Stimulated activated CD4-positive, alpha-beta T cell treated with anti-CD3 and anti-CD28 coated beads, Interleukin-12 subunit alpha, Interleukin-12 subunit beta, amount 100 ng/mL, for 48 hours (primary cell): ENCODE measurements at places on chromosomes 4 and X.

DNA sequence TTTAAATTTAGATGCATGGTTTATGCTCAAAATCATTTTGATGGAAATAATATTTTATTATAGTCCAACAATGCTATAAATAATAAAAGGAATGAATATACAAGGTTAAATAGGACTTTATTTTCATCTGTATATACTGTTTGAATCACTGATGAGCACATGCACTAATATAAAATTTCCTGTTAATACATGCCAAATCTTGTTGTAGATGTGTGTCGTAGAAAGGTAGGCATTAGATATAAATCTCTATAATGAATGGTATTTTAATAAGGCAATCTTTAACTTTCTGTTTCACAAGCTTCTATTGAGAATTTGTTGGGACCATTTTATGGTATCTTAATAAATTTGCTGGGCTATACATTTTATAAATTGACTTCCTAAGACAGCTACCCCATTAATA, 868.8 kb downstream of the CCSER1 start:
- DNase-seq: no peak

DNA sequence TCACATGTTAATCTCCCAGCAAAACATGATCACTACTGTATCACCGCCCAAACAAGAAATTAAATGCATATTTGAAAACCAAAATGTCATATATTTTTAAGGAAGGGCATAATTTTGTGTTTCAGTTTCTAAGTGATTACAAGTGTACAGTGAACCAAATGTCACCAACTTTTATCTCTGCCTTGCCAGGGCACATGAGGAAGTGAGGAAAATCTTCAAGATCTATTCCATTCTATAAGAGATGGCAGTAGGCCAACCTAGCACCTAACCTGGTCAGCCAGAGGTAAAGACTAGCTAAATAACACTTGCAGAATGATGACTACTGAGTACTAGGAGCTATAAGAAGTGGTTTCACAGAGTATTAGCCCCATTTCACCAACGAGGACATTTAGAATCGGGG, 107.2 kb downstream of the ATP11C start:
- DNase-seq: no peak

- no peak for DNase-seq
These were observed 16.0 kb upstream of the FGF2 start for GRCh38 chr4:122810669-122811068.

GRCh38 chr4:162409048-162409447, 245.2 kb upstream of the FSTL5 start:
- no peak for DNase-seq

DNA sequence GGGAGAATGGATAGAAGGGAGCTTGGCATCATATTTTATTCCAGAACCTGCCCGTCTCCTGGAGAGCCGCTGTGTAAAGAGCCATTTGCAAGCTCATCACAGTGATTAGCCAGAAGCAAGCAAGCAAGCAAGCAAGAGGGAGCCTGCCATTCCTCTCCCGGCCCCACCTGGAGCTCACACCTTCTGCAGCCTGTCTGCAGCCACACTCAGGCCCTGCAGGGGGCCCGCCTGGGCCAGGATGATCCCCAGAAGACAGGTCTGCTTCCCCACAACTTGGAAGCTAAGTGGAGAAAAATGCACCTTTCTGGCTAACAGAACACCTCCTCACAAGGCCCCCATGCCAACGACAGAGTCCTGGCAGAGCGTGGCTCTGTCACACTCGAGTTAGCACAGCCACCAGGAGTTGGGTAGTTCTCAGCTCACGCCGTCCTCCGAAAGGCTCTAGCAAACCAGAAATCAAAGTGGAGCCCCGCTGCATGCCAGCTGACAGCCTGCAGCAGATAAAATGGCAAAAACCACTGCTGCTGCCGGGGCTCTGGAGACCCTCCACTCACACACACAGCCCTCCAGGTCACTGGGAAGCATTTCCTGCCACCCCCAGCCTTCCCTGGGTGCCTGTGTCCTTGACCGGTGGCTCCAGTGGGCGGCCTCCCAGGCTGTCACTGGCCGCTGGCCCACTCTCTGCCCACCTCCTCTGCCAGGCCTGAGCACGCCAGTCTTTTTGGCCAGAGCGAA, 54.9 kb downstream of the DCTD start:
- no peak for DNase-seq

GRCh38 chrX:129239371-129239770, 283.9 kb downstream of the SMARCA1 start:
- no peak for DNase-seq

DNA sequence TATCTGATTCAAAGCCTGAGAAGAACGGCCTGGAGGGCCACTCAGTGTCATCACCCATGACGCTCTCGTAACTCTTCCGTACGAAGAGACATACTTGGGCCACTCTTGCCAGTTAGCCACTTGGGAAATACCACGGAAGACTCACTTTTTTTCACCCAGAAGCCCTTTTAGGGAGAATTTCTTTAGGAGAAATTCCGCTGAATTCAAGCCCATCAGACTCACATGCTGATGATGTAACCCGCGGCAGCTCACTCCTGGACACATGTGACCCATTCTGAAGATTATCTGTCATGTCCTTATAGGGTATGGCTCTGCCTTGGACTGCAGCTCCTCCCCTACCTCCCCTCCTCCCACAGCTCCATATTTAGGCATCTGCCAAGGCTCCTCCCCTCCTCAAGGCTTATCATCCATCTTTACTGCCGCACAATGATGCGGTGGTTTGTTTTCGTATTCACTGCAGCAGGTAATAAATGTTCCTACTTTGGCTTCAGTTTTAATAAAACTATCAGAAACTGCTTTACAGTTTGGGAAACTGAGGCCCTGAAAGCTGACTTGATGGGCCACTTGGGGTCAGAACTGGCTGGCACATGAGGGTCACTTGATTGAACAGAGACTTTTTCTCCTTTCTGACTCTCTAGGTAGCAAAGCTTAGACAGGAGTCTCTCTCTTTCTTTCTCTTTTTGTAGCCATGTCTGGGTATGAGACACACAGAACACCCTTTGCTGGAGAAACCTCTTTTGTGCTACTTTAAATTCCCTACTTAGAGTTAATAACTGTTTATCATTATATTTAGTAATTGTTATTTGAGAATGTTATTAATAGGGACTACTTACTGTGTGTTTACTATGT, 42.1 kb downstream of the RHOH start:
- DNase-seq: peak; percentile 74

DNA sequence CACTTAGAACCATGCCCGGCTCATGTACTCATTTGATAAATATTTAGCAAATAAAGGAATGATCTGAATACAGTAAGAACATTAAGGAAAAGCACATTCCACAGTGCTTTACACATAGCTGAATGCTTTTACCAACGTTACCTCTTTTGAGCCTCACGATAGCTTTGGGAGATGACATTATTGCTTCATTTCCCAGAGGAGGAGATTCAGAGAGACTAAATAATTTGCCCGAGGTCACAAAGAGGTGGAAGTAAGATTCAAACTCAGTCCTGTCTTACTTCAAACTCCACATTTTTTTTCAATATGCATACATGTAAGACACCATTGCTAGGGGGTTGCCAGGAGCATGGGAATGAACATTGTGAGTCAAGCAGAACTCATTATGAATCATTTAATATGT, 538.5 kb downstream of the BCOR start:
- no peak for DNase-seq

DNA sequence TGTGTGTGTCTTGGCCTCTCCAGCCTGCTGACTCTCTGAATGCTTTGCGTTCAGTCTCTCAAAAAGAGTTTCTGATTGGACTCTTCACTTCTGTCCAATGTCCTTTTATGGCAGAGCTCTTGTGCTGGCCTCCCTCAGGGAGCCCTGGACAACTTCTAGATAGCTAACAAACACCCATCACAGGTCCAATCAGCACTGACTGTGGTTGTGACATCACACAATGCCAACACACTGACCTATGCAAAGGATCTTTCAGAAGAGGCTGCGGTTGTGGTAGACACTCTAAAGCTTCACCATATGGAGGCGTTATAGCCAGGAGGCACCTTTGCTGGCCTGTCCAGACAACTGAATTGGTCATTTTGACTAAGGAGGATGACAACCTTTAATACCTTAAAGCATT, 53.8 kb upstream of the LSM6 start:
- DNase-seq: no peak

- DNase-seq: no peak
These were observed 226.2 kb downstream of the HS6ST2 start for GRCh38 chrX:132732236-132732635.

GRCh38 chrX:104864296-104864695, 298.3 kb downstream of the IL1RAPL2 start:
- no peak for DNase-seq

- DNase-seq: no peak
These were observed 246.6 kb downstream of the PARM1 start for GRCh38 chr4:75179510-75179909.

DNA sequence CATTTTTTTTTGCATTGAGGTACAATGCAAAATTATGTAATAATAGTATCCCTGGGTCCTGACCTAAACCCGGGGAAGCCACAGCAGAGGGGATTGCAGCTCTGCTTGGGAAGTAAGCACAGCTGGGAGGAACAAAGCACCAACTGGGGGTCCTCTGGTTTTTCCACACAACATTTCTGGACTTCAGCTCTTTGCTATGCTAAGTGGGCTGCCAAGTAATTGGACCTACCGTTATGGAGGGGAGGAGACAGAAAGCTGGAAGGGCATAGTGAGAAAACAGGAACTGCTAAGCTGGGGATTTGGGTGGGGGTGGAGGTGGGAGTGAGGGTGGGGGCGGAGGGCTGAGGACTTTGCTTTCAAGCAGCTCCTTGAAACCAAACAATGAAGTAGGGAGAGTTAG, 183.3 kb downstream of the ZIC3 start:
- no peak for DNase-seq

DNA sequence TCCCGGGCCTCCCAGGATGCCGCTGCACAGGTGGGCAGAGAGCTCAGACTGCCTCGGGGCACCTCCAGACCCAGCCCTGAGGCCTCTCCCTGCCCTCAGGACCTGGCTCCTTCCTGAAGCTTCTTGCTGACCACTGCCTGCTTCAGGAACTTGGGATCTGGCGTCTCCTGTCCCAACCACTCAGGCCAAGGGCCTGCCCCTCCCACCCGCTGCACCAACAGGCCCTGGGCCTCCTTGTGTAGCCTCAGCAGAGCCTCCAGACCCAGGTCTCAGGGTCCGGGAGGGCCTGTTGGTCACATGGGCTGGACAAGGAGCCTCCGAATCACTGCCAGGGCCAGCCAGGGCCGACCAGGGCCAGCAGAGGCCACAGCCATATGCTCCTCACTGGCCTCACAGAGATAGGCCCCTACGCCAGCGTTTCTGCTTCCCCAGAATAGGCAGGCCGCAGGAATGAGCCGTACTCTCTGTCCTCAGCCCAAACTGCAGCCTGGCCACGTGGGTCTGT, 2.8 kb downstream of the MXD4 start:
- no peak for DNase-seq

- no peak for DNase-seq
These were observed 265.4 kb upstream of the ADGRL3 start for GRCh38 chr4:60934566-60935295.

GRCh38 chr4:164154416-164154815, 599.5 kb upstream of the SMIM31 start:
- DNase-seq: no peak

DNA sequence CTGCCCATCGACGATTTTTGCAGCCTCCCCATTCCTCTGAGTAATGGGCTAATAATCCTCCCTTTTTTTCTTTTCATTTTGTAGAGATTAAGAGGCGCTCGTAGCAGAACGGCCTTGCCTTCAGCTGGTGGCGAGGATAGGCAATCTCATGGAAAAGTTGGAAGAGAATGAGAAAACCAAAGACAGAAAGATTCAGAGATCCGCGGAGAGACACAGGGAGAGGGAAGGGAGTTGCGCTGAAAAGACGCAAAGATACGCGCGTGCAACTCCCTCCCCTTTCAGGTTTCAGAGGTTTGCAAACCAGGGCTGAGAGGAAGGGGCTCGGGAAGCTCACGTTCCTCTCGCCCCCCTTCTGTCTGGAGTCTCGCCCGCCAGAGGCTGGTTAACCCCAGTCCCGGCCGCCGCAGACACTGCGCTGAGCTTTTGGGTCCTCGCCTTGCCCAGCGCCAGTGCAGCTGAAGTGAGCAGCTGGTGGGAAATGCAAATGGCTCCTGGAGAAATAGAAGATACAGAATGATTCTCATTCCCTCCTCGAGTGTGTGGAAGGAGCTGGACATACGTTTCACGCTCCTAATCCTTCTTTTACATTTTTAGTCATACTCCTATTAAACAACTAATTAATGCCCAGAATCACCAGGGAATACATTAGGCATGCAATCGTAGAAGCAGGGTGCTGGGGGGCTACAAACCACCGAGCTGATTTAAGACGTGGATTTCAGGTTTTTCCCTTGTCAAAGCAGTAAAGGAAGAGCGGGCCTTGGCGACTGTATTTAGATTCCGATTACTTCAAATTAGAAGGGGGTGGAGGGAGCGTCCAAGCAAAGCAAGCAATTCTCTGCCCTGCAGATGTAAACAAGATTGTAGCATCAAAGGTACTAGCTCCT, 16.6 kb upstream of the PITX2 start:
- no peak for DNase-seq

DNA sequence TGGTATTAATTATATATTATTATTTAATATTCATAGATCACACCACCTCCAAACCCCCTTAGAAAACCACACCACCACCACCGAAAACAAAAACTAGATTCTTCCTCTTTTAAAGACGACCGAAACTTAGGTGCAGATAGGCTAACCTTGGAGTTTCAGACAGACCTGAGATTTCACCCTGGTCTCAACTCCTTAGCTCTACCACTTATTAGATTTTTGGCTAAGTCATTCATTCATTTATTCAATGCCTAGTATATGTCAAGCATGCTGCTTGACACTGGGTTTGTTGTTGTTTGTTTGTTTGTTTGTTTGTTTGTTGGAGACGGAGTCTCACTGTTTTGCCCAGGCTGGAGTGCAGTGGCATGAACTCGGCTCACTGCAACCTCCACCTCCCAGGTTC, 9.5 kb upstream of the BMP2K start:
- DNase-seq: no peak
